ENCODE measurements at places on chromosomes 16 and 17. TPM values are rescaled to one million over a fixed set of nuclear protein-coding genes. Genes with fewer than 3 reads are reported as not detected.
A peak's percentile ranks its signal among the peaks of the same experiment; 100 is the strongest.

- DNase-seq: no peak
Measured at GRCh38 chr17:68572138-68572842, 28.9 kb downstream of the FAM20A start.

DNA sequence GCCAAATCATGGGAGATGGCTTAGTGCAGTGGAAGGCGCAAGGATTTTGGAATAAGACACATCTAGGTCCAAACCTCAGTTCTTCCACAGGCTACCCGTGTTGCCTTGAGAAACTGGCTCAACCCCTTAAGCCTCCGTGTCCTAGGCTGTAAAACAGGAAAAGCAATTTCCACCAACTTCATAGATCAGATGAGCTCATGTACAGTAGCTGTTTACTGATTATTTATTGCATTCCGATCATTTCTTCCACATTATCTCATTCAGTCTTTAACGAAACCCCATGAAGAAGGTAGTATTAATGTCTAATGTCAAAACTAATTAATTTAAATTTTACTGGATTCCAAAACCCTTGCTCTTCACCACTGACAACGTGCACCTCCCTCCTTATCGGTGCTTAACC, 231.6 kb downstream of the GRIN2A start:
- DNase-seq: no peak

GRCh38 chr16:81473558-81473957, 28.9 kb downstream of the CMIP start:
- peak; percentile 49 for DNase-seq

DNA sequence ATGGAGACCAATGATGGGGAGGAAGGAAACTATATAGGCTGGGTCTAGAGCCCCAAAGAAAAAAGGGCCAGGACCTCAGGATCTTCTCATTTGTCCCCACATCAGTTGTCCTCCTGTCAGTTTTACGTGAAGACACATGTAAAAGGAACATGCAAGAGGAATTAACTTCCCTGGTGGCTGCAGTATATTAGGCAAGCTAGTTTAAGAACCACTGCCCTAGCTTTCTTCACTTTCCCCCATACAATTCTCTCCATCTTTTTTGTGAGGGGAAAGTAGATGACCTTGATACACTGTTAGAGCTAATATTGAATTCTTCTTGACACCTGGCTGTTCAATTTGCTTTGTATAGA, 2.3 kb downstream of the MAP3K3 start:
- no peak for DNase-seq

SEPTIN12 gene
- 14.6 TPM for polyA plus RNA-seq
